ENCODE measurements at places on chromosomes 2 and 18. TPM values are rescaled to one million over a fixed set of nuclear protein-coding genes. Genes with fewer than 3 reads are reported as not detected.

DNA sequence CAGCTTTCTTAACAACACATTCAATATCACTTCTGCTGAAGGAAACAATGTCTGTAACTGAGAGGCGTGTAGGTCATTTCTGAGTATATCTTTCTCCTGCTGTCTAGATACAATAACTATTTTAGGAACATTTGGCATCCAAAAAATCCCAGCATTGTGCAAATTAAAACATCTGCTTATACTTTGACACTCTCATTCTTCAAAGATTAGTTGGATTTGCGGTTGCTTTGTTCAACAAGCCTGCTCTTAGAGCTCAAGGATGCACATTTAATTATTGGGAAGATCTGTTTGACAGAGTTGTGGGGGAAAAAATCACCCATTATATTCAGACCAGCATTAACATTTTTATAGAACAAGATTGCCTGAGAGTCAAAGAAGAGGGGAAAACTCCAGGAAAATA is 449.5 kb upstream of the HNRNPA3 start:
- no peak for DNase-seq

GRCh38 chr2:195473862-195474261 is 183.2 kb upstream of the SLC39A10 start:
- DNase-seq: no peak

GRCh38 chr18:64659196-64659595 is 510.3 kb upstream of the LINC00305 start:
- no peak for DNase-seq

GRCh38 chr2:107187870-107188269 is 301.9 kb upstream of the ST6GAL2 start:
- no peak for DNase-seq

LTBP1 gene
- 29.4 TPM for total RNA-seq

DNA sequence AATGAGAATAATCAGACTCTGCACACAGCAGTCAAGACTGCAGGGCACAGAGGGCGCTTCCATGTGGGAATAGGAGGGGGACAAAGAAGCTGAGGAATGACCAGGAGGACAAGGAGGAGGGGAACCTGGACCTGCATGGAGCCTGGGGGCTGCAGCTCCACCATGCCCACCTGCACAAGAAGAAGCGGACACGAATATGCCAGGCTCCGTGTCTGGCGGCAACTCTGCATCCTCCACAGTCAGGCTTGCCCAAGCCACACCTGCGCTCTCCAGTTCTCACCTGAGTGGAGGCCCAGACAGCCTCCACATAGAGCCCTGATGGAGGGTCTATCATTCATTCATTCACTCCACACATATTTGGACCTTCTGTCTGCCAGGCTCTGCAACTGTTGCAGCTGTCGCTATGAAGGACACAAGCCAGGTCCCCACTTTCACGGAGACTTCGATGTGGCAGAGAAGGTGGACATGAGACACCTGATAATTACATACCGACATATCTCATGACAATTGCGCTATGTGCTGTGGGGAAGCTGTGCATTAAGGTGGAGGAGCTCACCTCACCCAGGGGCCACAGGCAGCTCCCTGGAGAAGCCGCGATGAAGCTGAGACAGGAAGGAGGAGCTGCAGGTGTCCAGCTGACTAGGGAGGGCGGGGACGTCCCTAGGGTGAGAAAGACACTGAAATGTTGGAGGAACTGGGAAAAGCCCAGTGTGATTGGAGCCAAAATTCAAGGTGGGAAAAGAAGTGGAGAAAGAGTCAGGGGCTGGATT is 159.2 kb downstream of the INHBB start:
- DNase-seq: no peak

DNA sequence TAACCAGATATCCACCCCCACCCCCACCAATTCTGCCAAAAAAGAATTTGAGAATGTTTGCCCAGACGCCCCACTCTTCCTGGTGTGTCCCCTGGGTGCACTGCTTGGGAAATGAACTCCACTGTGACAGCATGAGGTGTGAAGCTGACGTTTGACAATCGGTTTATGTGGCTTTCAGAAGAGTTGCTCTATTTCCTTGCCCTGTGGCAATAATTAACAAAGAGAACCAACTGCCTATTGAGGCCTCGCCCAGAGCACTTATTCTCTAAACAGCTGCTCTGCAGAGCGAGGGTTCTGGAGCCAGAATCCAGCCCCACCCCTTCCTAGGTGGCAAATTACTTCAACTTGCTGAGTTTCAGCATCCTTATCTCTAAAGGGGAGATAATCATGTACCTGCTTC is 115.8 kb upstream of the SIX3 start:
- DNase-seq: no peak

GRCh38 chr2:9738535-9739496 is 104.5 kb upstream of the TAF1B start:
- DNase-seq: no peak

DNA sequence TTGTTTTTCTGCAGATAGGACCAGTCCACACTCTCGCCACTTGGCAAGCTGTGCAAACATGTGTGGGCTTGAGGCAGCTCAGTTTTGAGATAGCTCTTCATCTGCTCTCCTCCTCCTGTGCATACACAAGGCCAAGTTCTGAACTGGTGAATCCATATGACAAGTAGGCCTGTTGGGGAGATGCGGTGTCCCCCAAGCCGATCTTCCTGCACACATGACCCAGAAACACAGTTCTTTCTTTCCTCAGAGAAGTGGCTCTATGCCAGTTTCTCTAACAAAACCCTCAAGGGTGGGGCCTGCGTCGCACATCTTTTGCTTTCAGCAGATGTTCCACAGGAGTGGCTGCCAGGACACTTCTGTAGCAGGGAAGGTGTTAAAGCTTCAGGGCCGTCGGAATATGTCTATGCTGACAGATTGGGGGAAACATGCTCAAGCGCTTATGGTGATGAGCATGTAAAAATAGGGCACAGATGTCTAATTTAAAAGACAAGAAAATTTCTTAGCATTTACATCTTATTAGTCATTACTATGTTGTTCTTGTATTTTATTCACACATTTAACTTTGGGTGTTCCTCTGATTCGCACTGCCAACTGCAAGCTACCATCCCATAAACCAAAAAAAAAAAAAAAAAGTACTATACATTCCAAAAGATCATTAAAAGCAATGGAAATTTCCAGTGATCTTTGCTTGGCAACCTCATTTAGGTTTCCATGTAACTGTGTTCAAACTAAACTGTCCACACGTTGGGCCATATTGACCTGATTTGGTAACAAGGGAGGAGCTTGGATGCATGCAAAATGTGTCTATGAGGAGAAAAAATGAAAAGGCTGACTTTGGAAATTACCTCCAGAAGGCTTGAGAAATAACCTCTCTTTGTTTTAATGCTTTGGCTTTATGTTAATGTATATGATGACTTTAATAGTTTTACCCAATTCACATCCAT is 1055.5 kb upstream of the KLHL29 start:
- no peak for DNase-seq

HSBP1L1 gene
- total RNA-seq: 31.6 TPM

PLGLB1 gene
- total RNA-seq: not detected

PDE1A gene
- 21.6 TPM for total RNA-seq

DNA sequence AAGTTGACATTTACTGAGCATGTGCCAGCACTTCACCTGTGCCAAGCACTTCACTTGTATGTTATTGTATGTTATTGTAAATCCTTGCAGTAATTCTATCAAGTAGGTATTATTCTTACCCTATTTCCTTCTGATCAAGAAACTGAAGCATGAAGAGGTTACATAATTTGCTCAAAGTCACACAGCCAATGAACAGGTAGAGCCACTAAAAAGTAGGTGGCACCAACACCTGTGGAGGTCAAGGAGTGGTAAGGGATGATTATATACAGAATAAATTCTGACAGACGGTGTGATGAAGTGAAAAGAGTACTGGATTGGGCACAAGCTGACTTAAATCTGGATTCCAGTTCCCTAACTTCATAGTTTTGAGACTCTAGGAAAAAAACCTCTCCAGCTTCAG is 71.0 kb downstream of the SPIRE1 start:
- no peak for DNase-seq

DNA sequence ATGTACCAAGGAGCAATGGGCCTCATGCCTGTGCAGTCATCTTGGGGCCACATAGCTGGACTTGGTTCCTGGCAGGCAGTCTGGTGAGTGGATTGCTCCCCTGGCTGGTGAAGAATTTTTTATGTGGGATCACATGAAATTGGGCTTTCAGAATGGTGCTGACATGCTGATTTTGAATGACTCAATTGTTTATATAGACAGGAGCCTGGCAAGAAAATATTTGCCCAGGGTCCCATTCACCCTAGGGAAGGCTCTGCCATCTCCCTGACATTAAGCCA is 266.9 kb downstream of the DYSF start:
- DNase-seq: no peak

- DNase-seq: no peak
These were observed 67.3 kb downstream of the RHBDD1 start for GRCh38 chr2:226903179-226903578.

GRCh38 chr18:25420077-25420825 is 68.3 kb upstream of the ZNF521 start:
- DNase-seq: no peak

DNA sequence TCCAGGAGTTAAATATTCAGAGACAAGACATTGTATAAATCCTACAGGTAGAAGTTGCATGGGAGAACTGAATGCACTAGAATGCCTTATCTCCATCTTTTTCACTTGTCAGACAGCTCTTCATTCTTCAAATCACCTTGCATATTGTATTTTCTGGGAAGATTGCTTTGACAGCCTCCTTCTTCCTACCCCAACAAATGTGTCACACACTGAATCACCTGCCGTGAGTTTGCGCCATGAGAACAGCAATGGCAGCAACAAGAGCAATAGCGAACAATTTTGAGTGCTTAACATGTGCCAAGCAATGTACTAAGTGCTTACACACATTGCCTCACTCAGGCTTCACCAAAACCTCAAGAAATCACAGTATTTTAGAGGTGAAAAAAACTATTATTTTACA is 161.3 kb upstream of the REG3G start:
- DNase-seq: no peak

DNA sequence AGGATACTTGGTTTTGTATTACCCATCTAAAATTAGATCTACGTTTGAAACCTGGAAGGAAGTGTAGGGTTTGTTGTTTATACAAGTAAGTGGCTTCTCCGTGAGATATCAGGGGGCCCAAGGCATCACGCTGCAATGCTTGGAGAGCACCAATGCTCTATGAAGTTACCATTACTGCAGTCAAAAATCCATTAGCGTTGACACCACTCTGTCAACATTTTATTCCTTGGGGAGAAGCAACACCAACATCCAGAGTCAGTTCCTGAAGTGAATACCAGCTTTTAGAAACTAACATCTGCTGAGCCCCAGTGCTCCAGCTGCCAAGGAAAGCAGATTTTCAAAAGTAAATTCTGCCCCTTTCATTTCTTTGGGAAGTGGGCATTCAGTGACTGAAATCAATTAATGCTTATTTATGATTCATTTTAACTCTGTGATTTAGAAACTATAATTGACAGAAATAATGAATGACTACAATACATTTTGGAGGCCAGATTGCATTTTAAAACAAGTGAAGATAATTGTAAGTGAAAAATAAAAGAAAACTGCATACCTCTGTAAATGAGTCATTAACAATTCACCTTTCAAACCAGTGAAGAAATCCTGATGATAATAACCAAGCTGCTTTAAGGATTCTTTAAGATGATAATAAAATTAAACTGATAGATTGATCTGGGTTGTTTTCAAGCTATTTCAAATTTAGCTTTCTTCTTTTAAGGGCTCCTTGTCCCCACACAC is 30.5 kb downstream of the LRP1B start:
- DNase-seq: no peak

DNA sequence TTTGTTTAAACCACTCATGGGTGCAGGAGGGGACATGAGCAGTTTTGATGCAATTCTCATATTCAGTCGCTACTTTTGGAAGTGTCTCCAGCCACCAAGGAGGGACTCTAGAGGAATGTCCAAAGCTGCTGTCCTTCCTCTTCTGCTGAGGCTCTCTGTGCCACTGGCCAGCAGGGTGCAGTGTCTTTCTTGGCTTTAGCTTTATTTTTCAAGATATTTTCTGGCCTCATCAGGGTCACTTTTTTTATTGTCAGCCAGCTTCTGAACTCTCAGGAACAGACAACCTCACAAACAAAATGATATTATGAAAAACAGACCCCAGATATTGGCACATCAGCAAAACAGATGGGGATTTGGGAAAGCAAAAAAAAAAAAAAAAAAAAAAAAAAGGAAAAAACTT is 289.3 kb upstream of the ZSWIM2 start:
- peak; percentile 13 for DNase-seq

- no peak for DNase-seq
These were observed 351.6 kb downstream of the PTPRM start for GRCh38 chr18:7918701-7919100.

ARHGAP15 gene
- 47.4 TPM for total RNA-seq

DNA sequence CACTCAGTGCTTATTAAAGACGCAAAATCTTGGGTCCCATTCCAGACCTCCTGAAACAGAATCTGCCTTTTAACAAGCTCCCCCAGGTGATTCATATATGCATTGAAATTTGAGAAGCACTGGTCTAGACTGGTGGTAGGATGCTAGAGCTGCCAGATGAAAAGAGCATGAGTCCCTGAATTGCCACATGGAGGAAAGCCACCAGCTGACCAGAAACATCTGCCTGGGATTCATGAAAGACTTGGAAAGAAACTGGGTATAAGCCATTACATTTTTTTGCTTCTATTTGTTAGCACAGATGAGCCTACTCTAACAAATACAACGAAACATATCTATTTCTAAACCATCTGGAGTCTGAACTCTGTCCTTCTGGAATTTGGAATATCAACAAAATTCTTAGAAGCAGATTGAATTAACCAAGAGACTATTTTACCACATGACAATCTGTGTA is 228.9 kb downstream of the RBM43 start:
- DNase-seq: no peak

- no peak for DNase-seq
These were observed 102.3 kb downstream of the LIPG start for GRCh38 chr18:49663899-49664890.

GRCh38 chr2:107418708-107419107 is 408.0 kb upstream of the RGPD4 start:
- DNase-seq: no peak

- no peak for DNase-seq
These were observed 241.7 kb upstream of the FOSL2 start for GRCh38 chr2:28150994-28151393.

DNA sequence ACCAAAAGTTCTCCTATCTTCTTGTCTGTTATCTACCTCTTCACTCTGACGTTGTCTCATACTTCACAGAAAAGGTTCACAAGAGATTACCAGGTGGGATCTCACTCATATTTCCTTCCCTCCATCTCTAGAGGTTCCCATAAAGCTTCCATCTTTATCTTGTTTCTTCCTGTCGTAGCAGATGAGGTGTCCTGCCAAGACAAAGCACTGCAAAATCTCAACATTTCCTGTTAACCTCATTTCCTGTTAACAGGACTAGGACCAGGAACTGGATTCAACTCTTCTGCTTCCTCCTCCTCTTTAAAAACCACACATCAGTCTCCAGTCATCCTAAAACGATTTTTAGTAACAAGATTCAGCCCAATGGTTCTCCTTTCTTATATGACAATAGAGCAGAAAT is 512.8 kb upstream of the NRP2 start:
- DNase-seq: no peak

ATP5MC3 gene
- 47.3 TPM for total RNA-seq
